NB4 (cell line): ENCODE measurements at places on chromosomes 1 and 21.

- DNase-seq, result peak; percentile 25
Measured at GRCh38 chr1:231162297-231162969, 575 bp downstream of the TRIM67 start.

- DNase-seq, result no peak
Measured at GRCh38 chr1:111486431-111486830, 12.6 kb downstream of the C1orf162 start.

- DNase-seq, result no peak
Measured at GRCh38 chr1:235006132-235006721, 122.4 kb downstream of the TOMM20 start.

DNA sequence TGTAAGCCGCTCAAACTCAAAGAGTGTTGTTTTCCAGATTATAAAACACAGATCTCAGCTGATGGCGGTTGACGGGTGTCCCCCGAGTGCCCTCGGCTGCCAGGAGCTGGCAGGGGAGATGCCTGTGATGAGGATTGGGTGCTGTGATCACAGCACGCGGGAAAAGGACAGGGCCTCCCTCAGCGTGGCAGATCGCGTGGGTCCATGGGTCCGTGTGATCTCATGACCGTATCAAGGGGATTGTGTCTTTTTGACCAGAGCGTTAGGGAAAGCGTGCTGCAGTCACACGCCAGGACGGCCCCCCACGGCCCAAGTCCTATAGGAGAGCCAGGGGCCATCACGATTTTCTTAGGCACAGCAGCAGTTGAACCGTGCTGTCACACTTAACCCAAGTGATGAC lies 51.9 kb downstream of the PDE9A start:
- DNase-seq, result no peak

- DNase-seq, result no peak
Measured at GRCh38 chr1:9714257-9714718, 62.8 kb downstream of the PIK3CD start.

DNA sequence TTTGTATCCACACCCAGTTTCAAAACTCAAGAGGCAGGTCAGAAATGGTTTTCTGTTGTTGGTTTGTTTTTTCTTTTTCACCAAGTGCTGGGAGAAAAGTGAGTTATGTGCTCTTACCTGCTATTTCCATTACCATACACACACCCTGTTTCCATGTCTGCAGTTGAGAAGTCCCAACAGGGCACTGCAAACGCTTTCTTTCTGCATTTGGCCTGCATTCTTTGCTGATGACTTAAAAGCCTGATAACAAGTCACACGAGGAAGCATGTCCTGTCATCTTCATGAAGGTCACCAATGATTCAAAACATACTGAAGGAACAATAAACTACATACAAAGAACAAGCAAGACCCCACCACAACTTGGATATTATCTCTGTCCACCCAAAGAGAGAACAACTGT lies 24.8 kb upstream of the KCNE1 start:
- no peak for DNase-seq

- DNase-seq, result no peak
Measured at GRCh38 chr1:111725192-111725591, 14.0 kb downstream of the INKA2 start.

DNA sequence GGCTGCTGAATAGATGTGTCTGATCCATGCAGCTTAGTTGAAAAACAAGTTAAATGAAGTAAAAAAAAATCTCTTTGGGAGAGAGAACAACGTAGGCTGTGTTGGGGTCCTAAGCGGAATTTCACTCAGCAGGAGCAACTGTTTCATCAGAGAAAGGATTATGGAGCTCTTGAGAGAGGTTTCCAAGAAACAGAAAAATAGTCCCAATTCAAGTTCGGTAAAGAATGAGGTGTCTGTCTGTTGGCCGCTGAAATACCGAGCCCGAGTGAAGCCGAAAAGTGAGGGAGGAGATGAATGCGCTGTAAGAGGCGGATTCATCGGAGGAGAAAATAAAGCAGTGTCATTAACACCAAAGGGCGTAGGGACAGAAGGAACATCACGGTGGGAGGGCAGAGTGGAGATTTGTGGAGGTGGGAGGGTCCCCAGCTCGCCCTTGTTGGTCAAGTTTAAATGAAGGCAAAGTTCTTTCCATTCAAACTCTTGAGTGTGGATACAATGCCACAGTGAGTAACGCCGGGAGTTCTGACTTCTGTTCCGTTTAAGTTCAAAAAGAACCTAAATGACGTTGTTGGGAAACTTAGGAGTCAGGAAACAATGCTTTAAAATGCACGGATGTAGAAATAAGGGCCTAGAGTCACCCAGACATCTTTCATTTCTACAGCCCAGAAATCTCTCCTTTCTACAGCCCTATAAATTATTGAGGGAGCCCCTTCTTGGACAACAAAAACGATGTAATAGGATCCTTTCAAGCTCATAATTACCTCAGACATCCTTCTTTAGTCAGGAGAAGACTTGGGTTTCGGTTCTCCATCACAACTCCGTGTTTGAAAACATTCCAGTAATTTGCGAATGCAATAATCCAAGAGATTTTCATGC lies 15.6 kb upstream of the SLC45A1 start:
- no peak for DNase-seq

DNA sequence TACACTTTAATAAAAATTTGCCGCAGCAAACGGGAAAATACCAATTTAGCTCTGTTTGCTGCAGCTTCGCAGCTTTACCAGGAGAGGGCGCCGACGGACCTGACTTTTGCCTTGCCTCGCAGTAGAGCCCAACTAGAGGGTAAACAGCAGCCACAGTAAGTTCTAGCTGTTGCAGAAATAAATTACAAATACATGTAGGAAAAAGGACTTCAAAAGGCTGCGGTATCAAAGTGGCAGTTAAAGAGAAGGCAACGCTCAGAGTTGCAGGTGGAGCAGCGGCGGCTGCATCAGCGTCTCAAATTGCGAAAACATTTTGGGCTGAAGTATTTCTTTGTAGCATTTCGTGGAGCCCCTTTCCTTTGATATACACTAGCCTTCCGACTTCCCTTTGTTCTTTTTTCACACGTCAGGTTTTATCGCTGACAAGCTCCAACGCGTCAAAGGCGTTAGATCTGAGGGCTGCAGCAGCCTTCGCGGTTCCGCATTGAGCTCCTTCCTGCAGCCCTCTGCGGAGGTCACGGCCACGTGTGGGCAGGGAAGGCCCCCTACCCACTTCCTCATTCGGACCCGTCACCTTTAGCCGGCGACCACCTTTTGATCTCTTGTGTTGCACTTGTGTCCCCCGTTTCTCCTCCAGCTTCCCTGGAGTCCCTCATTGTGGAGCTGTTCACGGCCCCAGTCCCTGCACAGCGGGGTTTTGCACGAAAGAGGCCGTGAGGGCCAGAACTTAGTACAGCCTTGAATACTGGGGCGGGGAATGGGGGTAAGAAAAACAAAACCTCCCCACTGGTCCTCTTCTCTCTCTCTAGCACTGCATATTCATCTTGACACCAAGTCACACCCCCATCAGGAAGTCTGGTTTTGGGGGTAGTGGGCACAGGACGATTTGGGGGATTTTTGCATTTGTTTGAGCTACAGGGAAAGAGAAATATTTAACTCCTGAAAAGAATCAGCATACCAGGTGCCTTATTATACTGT lies 72.8 kb downstream of the S1PR1 start:
- peak; percentile 72 for DNase-seq

- DNase-seq, result no peak
Measured at GRCh38 chr1:168360151-168361021, 79.7 kb downstream of the TBX19 start.

DNA sequence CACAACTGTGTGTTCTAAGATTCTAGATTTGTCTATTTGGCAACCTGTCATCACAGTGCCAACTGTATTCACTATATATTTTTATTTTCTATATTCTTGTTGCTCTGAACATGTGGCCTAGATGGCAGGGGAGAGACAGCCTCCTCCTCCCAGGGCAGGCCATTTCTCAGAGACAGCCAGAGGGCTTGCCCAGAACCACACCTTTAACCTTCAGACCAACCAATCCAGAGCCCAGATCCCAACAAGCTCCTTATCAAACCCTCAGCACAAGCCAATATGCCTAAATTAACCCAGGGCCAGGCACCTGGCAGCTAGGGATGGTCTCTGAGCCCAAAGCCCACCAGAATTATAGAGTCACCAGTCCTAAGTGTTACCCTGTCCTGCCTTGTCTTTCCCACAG lies 19.3 kb downstream of the TRIM11 start:
- no peak for DNase-seq

- peak; percentile 86 for DNase-seq
Measured at GRCh38 chr1:65812065-65812464, 19.4 kb downstream of the PDE4B start.

- DNase-seq, result no peak
Measured at GRCh38 chr1:53281133-53281532, 42.8 kb upstream of the MAGOH start.

- DNase-seq, result no peak
Measured at GRCh38 chr1:176515310-176515709, 52.3 kb downstream of the PAPPA2 start.

- no peak for DNase-seq
Measured at GRCh38 chr1:9193233-9193625, 41.3 kb upstream of the H6PD start.

DNA sequence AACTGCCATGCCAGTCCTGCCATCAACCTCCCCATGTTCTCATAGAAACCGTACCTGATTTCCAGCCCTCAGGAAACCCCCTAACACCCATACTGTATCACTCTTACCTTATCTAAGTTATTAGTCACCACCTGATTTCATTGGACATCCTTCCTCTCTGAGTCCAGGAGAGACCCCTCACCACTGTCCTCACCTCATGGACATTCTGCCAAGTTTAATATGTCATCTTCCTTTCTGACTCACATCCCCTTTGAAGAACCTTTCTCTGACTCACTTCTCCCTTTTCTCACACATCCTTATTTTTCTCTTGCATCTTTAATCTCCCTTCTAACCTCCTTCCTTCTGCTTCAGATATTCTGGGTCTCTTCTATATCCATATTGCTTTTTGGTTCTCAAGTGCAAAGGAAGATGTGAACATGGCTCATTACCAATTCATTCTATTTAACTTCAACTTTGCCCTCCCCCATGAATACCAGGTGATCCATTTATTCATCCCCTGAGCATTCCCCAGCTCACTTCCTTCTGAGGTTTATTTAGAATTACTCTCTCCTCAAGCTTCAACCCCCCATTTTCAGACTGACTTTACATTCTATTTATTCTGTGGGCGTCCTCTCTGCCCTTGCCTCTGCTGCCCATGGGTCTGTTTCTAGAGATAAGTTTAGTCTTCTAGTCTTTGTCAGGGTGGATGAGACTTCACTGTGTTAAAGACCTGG lies 206.8 kb upstream of the ESRRG start:
- DNase-seq, result no peak

DNA sequence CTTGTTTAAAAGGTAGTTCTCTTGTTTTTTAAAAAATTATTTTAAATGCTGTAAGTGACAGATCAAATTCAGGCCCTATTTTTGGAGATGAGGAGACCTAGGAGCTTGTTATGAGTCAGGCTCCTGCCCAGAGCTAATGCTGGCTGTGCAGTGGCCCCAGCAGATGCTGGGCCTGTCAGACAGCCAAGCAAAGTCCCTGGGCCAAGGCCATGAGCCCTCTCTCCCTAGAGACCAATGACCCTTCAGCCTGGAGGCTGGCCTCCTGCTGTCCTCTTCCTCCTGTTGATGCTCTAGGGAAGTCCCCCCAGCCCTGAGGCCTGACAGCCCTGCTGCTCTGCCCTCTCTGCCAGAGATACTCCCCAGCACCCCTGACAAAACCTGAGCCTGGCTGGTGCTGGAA lies 128.1 kb upstream of the CTTNBP2NL start:
- DNase-seq, result no peak

- DNase-seq, result no peak
Measured at GRCh38 chr1:8202182-8202905, 115.6 kb upstream of the SLC45A1 start.

DNA sequence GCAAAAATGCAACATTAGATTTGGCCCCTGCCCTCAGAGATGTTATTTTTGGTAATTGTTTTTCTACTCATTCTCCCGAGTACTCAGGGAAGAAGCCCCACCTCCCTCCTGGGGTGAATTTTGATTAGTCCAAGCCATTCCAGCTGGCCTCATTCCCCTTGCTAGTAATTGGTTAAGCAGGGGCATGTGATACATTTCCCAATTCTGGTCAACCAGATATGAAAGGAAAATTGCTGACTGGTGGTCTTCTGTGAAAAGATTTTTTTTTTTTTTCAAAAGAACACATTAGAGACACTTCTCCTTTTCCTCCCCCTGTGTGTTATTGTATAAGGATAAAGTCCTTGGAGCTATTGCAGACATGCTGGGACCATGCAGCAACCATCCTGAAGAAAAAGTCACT lies 71.1 kb upstream of the AKT3 start:
- DNase-seq, result no peak

DNA sequence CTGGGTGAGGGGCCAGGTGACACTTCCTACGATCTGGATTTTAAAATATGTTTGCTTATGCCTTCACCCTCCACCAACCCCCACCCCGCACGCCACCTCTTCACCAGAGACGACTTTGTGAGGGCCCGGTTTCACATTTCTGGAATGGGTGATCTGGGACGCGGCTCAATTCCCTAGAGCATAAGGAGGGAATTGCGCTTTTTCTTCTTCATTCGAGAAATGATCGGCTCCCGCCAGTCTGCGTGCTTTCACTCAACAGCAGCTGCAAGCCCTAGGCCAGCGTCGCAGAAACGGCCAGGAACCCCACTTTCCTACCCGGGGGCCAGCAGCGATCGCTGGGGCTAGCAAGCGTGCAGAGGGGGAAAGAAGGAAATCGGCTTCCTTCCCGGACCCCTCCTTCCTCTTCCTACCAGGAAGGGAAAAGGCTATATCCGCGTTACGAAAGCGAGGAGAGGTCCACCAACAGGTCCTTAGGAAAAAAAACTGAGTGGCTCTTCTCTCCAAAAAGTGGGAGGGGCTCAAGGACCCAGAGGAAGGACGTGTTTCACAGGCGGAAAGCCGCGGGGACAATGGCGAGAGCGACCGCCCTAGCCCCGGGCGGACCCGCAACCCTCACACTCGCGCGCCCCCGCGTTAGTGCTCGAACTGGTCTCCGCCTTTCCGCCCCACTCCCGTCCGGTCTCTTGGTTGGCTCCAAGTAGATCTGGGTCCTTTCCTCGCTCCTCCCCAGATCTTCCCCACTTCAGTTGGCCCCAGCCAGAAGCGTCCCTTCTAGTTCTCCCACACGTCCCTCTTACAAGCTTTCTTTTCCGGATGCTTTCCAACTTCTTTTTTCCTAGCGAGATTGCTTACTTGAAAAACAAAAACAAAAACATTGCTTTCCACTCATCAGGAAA lies 1.1 kb upstream of the ADAMTS1 start:
- DNase-seq, result no peak

DNA sequence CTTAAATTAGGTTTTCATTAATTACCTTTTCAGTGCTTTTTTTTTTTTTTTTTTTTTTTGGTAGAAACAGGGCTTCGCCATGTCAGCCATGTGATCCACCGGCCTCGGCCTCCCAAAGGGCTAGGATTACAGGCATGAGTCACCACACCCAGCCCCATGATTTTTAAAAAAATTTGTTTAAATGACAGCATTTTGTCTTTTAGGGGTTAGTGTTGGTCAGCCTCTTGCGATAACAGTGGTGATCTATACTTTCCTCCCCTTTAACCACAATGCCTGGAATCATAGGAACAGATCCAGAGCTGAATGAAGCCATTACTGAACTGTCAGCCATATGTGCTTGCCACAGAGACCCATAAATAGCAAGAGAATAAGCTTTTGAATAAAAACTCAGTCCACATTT lies 73.9 kb downstream of the CACHD1 start:
- DNase-seq, result peak; percentile 6
